KBM-7 (cell line): ENCODE measurements at places on chromosomes 3 and 15.
A peak's percentile ranks its signal among the peaks of the same experiment; 100 is the strongest.

DNA sequence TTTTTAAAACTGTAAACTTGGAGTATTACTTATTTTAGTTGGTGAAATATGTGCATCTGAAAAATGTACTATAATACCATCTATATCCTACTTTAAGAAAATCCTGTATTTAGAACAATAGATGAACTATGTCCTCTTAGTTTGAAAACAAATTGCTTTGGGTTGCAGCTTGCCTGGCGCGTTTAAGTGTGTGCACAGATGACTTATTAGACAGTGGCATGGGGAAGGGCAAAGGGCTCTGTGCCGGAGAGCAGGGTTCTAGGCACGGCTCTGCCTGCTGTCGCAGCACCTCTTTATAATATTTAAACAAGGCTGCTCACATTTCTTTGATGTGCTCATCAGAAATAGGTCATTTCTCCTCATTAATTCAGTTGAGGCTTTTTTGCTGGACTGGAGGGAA is 10.0 kb downstream of the PXK start:
- no peak for DNase-seq

- no peak for DNase-seq
These were observed 12.3 kb downstream of the DPH3 start for GRCh38 chr3:16252243-16252978.

DNA sequence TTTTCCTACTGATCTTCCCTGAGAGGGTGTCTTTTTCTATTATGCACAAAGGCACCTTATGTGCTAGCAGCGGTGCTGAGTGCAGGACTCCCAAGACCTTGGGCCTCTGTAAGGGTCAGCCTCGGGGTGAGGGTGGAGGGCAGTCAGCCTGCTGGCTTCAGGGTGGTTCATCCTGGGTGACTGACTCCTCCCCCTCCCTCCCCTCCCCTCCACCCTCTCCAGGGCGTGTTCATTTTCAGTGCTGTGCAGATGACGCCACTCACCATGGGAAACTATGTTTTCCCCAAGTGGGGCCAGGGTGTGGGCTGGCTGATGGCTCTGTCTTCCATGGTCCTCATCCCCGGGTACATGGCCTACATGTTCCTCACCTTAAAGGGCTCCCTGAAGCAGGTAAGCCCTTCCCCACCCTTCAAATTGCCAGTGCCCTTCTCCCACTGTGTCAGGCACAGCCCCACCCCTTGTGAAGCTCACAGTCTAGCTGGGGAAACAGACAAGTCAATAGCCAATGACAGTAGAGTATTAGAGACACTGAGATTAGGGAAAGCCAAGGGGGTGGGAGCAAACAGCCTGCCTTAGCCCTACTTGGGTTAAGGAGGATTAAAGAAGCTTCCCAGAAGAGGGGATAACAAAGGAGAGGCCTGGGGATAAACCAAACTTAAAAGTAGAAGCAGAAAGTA is 41.9 kb downstream of the SLC6A1 start:
- DNase-seq: no peak

DNA sequence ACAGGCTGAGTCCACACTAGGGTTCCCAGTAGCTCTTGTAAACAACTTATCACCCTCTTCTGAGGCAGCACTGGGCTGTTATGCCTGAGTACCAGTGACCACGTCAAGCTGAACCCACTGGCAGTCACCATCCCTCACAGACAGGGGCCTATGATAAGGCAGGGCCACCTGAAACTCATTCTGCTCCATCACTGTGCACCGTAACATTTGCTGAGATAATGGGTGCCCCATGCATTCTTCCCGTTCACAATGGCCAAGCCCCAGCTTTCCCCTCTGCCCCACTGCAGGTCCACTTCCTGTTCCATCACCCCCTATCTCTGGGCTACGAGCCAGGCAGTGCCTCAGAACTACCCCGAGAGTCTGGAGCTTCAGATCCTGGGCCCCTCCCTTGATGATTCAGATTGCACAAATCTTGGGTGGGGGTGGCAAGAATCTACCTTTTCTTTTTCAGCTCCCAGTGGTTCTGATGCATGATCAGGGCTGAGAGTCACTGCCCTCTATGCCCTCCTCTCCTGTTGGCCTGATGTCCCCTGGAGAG is 158.0 kb downstream of the RAB11A start:
- DNase-seq: no peak

- DNase-seq: peak; percentile 69
These were observed 17.2 kb upstream of the ANKDD1A start for GRCh38 chr15:64894395-64895056.

GRCh38 chr15:77418391-77418965 is 1.4 kb downstream of the PEAK1 start:
- DNase-seq: no peak

DNA sequence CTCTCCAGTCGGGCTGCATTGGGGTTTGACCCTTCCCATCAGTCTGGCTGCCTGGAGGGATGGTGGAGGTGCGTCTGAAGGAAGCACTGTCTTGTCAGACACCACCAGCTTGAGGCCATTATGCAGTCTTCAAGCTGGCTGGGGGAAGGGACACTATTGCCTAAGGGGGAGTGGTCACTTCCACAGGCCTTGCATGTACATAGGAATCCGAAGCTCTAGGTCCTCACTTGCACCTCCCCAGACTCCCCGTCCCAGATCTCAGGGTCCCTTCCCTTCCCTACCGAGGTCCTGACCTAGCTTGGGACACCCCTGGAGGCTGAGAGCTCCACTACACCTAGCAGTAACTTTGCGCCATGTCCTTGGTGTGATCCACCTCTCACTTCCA is 48.6 kb upstream of the KLF13 start:
- DNase-seq: no peak

DNA sequence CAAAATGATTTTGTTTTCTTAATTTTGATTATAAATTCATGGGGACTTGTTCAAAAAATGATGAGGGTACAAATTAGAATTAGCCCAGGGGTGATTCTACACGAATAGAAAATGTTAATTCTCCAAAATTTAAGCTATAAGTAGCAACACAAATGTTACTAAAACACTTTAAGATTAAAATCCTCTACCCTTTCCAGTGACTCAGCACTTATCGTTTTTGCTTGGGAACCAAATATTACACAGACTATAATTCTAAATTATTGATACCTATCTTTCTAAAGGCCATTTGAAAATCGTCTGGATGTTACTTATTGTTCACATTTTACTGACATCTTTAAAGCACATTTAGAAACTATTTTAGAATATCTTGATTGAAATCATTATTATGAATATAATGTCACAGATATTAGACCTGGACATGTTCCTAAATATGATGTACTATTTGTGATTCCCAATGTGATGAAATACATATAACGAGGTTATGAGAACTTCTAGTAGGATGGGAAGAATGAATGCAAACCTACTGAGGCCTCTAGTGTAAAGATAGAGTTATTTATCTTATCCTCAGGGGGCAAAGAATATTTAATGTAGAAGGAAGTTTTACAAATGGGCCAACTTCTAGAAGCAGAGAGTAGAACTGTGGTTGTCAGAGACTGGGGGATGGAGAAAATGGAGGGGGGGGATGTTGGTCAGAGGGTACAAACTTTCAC is 132.0 kb upstream of the TP63 start:
- DNase-seq: no peak

DNA sequence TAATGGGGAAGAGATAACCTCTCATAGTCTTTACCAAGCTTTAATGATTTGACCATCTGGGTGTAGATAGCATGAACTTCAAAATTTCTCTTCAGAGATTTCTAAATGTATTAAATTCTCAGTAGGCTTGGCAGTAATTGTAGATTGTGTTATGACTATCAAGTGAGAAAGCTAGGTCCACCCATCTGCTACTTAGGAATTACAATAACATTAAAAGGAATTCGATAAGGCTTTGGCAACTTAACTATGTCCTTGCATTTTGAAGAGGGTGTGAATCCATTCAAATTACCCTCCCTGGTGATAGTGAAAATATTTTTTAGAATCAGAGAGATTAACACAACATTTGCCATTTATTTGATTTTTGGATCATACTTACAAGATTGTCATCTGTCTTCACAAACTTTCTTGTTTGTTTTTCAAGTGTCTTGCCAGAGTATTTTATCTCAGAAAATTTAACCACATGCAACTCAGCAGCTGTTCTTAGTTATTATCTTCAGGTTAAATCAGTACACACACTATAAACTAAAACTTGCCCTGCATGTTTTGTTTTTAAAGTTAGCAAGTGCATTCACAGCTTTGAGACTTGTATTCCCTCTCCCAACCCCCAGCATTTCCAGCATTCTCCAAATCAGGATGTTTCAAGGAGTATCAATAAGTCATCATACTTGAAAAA is 69.6 kb upstream of the COL8A1 start:
- DNase-seq: no peak

- peak; percentile 23 for DNase-seq
These were observed 91.7 kb downstream of the NR1I2 start for GRCh38 chr3:119873646-119874045.

DNA sequence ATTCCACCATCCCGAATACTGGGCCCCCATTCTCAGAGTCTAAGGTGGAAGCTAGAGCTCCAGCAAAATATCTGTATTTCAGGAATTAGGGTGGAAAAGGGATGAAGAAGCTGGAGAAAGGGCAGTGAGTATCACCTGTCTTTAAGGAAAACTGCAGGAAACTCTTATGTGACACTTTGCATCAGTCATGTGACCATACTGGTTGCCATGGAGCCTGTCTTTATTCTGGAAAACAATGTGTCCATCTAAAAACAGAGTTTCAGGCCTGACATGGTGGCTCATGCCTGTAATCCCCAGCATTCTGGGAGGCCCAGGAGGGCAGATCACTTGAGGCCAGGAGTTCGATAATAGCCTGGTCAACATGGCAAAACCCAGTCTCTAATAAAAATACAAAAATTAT is 52.9 kb upstream of the FSIP1 start:
- no peak for DNase-seq

DNA sequence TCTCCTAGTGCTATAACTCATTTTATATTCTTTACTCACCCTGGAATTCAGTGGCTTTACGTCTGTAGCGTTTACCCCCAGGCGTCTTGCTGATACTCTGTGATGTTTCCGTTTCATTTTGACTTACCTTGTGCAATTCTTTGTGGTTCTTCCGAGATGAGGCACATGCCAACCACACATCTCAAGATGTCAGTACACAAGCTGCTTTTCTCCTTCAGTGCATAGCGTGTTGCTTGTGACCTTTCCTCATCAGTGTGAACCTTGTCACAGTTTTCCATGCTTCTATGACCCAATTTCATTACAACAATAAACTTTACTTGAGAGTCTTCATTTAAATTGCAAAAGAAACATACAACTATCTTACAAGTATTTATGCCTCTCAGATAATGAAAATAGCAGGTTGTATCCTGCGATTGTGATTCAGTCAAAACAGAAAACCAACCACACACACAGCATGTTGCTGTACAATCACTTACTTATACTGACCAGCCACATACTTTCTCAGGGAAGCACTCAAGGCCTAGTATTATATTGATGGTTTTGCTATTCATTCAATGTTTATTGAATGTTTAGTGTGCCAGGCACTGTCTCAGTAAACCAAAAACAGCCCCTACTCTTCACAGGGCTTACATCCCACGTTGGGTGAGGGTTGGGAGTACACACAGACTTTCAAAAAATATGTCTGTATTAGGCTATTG is 4.6 kb upstream of the TBL1XR1 start:
- peak; percentile 63 for DNase-seq

GRCh38 chr3:27454914-27455313 is 29.3 kb downstream of the SLC4A7 start:
- no peak for DNase-seq

- DNase-seq: no peak
These were observed 45.3 kb downstream of the ADAMTS9 start for GRCh38 chr3:64642327-64643151.

GRCh38 chr3:55330756-55331155 is 156.3 kb downstream of the WNT5A start:
- DNase-seq: no peak

- peak; percentile 37 for DNase-seq
These were observed 11.2 kb upstream of the CAMK1 start for GRCh38 chr3:9780910-9781309.

DNA sequence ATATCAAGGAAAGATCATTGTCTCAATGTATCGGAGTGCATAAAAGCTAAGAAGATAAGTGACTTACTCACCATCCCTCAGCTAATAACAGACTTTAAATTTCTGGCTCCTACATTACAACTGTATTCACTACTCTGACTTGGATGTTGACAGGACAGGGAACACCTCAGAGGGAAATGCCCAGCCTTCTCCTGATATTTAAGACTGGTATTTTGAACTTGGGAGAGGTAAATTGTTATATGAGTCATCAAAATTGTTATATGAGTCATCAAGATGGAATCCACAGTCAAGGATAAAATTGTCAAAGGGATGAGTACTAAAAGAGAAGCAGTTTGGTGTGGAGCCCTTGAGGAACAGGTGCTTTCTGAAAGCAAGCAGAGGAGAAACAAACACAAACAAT is 961.4 kb downstream of the VGLL3 start:
- DNase-seq: no peak
